Fibroblast of lung (primary cell): ENCODE measurements at places on chromosomes 4 and X. TPM values are rescaled to one million over a fixed set of nuclear protein-coding genes. Genes with fewer than 3 reads are reported as not detected.

DNA sequence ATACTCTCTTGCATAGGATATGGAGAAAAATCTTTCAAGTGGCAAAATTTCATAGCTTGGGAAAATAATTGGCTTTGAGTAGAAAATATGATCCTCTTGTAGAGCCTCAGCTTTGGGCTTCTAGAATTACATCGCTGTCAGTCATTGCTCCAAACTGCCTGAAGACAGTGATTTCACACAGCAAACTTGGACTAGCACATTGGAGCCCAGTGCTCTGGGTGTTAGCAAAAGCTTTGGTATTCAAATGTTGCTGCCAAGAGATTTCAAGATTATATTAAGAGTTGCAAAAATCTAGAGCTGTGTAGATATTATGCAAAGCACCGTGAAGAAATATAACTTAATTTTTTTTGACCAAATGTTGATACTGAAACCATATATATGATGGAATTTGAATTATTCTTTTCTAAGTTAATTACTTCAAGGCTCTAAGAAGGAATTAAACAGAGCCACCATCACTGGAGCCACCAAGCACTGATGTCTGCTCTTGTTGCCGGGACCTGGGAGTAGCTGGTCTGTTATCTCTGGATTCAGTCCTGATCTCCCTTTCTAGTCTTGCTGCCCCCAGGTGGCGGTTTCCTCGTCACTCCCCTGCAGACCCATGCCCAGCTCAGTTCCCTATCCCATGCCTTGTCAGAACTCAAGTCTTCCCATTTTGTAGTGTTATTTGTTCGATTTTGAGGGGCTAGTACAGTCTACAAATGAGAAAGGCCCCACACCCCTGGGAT, 260.7 kb upstream of the SFRP2 start:
- H3K36me3 ChIP-seq, result no peaks in the 10 kb centered on the region
- H3K4me3 ChIP-seq, result no peak overlapping the region
- H3K4me1 ChIP-seq, result no peaks in the 10 kb centered on the region

Gene MAP7D2
- 0.20 and 0.26 TPM in 2 replicates for polyA plus RNA-seq

Gene BEX2
- polyA plus RNA-seq, result 0.32 TPM in 2 replicates

Gene BEX1
- polyA plus RNA-seq, result 0.17 and 44.5 TPM in 2 replicates

GRCh38 chr4:186658657-186659056, 65.0 kb downstream of the FAT1 start:
- no peaks in the 10 kb centered on the region for H3K36me3 ChIP-seq
- H3K4me3 ChIP-seq, result no peak overlapping the region
- no peak for DNase-seq
- no peaks in the 10 kb centered on the region for H3K4me1 ChIP-seq

GRCh38 chrX:13007519-13008188, 32.7 kb downstream of the TMSB4X start:
- no peaks in the 10 kb centered on the region for H3K27me3 ChIP-seq
- no peak overlapping the region for H3K4me3 ChIP-seq
- H3K27ac ChIP-seq, result no peak overlapping the region
- H3K36me3 ChIP-seq, result no peaks in the 10 kb centered on the region

- no peaks in the 10 kb centered on the region for H3K36me3 ChIP-seq
- no peak overlapping the region for H3K27ac ChIP-seq
- DNase-seq, result peak; percentile 19
- H3K4me1 ChIP-seq, result peaks cover 3% of the 10 kb centered on the region
- H3K4me3 ChIP-seq, result no peak overlapping the region
- H3K27me3 ChIP-seq, result peaks cover 3% of the 10 kb centered on the region
Measured at GRCh38 chrX:45196701-45197100, 4.0 kb downstream of the DIPK2B start.

DNA sequence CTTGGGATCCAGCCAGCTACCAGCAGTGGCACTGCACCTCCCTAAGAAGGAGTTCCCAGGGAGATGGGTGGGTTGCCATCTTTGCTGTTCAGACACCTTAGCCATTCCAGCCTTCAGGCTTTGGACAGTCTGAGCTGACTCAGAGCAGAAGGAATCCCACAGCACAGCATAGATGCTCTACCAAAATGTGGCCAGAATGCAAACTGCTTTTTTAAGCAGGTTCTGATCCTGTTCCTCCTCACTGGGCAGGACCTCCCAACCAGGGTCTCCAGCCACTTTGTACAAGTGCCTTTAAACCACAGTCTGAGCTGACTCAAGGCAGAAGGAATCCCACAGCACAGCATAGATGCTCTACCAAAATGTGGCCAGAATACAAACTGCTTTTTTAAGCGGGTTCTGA, 209.0 kb downstream of the NPNT start:
- H3K27ac ChIP-seq, result no peak overlapping the region
- DNase-seq, result no peak
- H3K4me3 ChIP-seq, result no peak overlapping the region
- H3K27me3 ChIP-seq, result no peaks in the 10 kb centered on the region

Gene FRAS1
- polyA plus RNA-seq, result 0.30 and 0.76 TPM in 2 replicates

Gene INTU
- 2.4 and 5.6 TPM in 2 replicates for polyA plus RNA-seq

DNA sequence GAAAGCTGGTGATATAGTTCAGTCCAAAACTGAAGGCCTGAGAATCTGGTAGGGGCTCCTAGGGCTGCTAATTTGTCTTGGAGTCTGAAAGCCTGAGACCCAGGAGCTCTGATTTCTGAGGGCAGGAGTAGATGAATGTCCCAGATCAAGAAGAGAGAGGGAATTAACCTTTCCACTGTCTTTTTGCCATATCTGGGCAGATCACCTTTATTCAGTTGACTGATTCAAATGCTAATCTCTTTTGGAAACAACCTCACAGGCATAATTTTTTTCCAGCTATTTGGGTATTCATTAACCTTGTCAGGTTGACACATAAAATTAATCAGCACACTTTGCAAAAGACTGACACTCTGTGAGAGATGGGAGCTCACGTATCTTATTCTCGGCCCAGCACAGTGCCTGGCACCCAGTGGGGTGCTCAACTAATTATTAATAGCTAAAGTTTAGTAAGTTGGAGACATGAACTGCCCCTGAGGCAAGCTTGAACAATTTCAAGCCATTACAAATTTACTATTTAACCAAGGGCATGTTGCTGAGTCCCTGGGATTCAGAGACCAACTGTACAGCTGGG, 114.3 kb downstream of the CPEB2 start:
- H3K27ac ChIP-seq, result no peak overlapping the region
- DNase-seq, result no peak
- H3K36me3 ChIP-seq, result no peaks in the 10 kb centered on the region

DNA sequence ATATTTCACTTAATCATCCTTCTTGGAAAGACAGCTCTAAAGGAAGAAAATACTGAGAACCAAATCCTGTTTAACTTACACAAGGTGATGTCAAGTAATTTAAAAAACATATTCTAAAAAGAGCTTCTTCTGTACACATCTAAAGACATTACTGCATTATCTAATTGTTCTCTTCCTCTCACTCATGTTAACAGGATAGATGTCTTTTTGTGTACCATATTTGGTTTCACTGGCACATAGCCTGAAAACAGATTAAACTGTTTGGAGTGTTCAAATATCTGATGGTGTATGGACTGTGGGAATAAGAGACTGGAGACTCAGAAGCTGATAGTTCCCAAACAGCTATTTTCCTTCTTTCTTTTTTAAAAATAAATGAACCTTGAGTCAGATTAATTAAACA, 213.3 kb upstream of the MAB21L2 start:
- no peaks in the 10 kb centered on the region for H3K36me3 ChIP-seq
- H3K27me3 ChIP-seq, result no peaks in the 10 kb centered on the region
- DNase-seq, result peak; percentile 17
- no peaks in the 10 kb centered on the region for H3K4me1 ChIP-seq
- H3K27ac ChIP-seq, result no peak overlapping the region

Gene UBL4A
- polyA plus RNA-seq, result 17.9 and 21.7 TPM in 2 replicates

GRCh38 chr4:104490096-104490769, 4.5 kb downstream of the CXXC4 start:
- no peaks in the 10 kb centered on the region for H3K27me3 ChIP-seq
- no peaks in the 10 kb centered on the region for H3K36me3 ChIP-seq
- peak; percentile 1 for DNase-seq
- no peaks in the 10 kb centered on the region for H3K4me1 ChIP-seq
- no peak overlapping the region for H3K27ac ChIP-seq

- no peak overlapping the region for H3K27ac ChIP-seq
- H3K36me3 ChIP-seq, result no peaks in the 10 kb centered on the region
- no peak for DNase-seq
- H3K4me1 ChIP-seq, result no peaks in the 10 kb centered on the region
- H3K27me3 ChIP-seq, result no peaks in the 10 kb centered on the region
Measured at GRCh38 chrX:78950009-78950835, 5.0 kb downstream of the P2RY10 start.

- H3K4me3 ChIP-seq, result no peak overlapping the region
- no peaks in the 10 kb centered on the region for H3K36me3 ChIP-seq
- no peaks in the 10 kb centered on the region for H3K27me3 ChIP-seq
- no peak overlapping the region for H3K27ac ChIP-seq
Measured at GRCh38 chr4:20050768-20051167, 200.9 kb upstream of the SLIT2 start.

DNA sequence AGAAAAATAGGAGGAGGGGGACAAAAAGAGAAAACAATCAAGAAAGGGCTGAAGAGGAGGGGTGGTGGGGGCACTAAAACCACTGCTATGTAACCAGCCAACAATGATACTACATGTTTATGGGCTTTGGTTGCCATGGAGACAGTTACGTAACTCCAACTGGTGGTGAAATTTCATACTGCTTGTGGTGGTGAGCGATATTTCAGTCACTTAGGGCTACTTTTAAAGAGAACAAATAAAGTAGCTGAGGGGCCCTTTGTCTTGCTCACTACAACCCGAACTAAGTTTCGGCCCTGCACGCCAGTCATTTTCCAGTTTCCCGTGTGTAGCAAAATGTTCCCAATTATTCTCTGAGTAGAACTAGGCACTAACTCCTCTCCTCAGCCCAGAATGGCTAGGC, 275.2 kb upstream of the EDA2R start:
- no peak overlapping the region for H3K27ac ChIP-seq
- H3K4me3 ChIP-seq, result no peak overlapping the region
- DNase-seq, result no peak

Gene CENPVL3
- polyA plus RNA-seq, result not detected in 2 replicates

Gene CYBB
- polyA plus RNA-seq, result not detected in 2 replicates

- no peak for DNase-seq
- no peaks in the 10 kb centered on the region for H3K36me3 ChIP-seq
- no peaks in the 10 kb centered on the region for H3K4me1 ChIP-seq
- H3K27me3 ChIP-seq, result no peaks in the 10 kb centered on the region
- H3K27ac ChIP-seq, result no peak overlapping the region
Measured at GRCh38 chr4:186416451-186417060, 138.8 kb downstream of the MTNR1A start.

GRCh38 chrX:150692296-150692695, 900 bp upstream of the MTMR1 start:
- H3K4me3 ChIP-seq, result no peak overlapping the region
- no peaks in the 10 kb centered on the region for H3K27me3 ChIP-seq
- H3K4me1 ChIP-seq, result peaks cover 10% of the 10 kb centered on the region
- H3K36me3 ChIP-seq, result no peaks in the 10 kb centered on the region
- no peak for DNase-seq
- H3K27ac ChIP-seq, result peak overlapping the region; percentile 69

Gene GAGE12F
- not detected in 2 replicates for polyA plus RNA-seq

DNA sequence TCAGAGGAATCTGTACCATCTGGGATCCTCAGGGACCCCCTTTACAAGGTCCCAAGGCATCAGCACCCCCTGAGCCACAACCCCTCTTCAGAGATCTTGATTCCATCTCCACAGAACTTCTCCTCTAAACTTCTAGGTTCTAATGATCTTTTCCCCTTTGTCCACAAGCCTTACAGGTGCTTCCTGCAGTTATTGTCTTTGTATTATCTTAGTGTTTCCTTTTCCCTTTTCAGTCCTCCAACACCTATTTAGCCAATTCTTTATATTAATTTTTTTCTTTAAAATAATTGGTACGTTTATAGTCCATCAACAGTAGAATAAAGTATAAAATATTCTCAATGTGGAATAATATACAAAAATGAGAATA, 35.2 kb upstream of the FAM241A start:
- no peaks in the 10 kb centered on the region for H3K27me3 ChIP-seq
- no peak overlapping the region for H3K4me3 ChIP-seq
- no peak overlapping the region for H3K27ac ChIP-seq
- H3K36me3 ChIP-seq, result no peaks in the 10 kb centered on the region
- DNase-seq, result no peak

Gene CDX4
- polyA plus RNA-seq, result not detected in 2 replicates

DNA sequence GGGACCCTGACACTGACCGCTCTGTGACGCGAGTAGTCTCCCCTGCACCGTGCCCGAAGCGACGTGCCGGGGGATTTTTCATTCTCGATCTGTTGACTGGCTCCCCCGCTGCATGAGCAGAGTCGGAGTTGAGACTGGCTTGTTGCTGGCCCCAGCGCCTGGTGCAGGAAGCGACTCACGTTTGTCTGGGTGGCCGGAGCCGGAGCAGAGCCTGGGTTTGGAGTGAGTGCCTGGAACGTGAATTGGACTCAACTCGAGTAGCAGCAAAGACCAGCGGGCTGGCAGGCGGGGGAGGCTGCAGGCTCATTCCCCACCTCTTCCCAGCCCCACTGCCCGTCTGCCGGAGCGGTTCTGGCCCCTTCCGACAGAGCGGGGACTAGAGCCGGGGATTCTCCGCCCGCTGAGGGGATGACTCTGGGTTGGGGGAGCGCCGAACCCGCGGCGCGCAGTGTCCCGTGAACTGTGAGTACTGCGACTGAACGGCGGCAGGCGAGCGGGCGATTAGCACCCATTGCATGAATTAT, 554 bp downstream of the PCDH7 start:
- H3K27ac ChIP-seq, result peak overlapping the region; percentile 43
- H3K36me3 ChIP-seq, result no peaks in the 10 kb centered on the region

Gene IRS4
- 0.02 TPM in 1 of 2 replicates, not detected in the other for polyA plus RNA-seq

- no peak overlapping the region for H3K27ac ChIP-seq
- no peaks in the 10 kb centered on the region for H3K36me3 ChIP-seq
- H3K27me3 ChIP-seq, result no peaks in the 10 kb centered on the region
- no peaks in the 10 kb centered on the region for H3K4me1 ChIP-seq
Measured at GRCh38 chrX:104281564-104281963, 26.8 kb upstream of the ESX1 start.

GRCh38 chr4:3713817-3714641, 52.2 kb upstream of the ADRA2C start:
- DNase-seq, result no peak
- H3K4me1 ChIP-seq, result no peaks in the 10 kb centered on the region
- H3K27me3 ChIP-seq, result no peaks in the 10 kb centered on the region
- H3K36me3 ChIP-seq, result no peaks in the 10 kb centered on the region
- no peak overlapping the region for H3K27ac ChIP-seq
- no peak overlapping the region for H3K4me3 ChIP-seq

Gene MED12
- 6.4 and 7.2 TPM in 2 replicates for polyA plus RNA-seq

Gene F8A1
- 3.0 and 5.4 TPM in 2 replicates for polyA plus RNA-seq

DNA sequence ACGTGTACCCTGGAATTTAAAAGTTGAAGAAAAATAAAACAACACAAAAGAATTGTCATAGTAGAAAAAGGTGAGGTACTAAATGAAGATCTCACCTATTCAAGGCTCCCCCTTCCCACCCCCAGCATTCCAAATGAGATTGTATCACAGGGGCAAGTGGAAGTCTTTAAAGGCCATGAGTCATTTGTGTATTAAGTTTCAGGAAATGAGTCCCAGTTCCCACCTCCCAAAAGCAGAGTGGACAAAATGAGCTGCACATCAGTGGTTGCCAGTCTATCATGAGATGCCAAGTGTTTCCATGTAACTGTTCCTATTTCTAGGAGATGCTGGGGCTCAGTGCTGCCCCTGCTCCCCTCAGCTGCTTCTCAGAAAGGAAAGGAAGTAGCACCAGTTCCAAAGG, 20.1 kb downstream of the ARHGEF9 start:
- H3K27ac ChIP-seq, result no peak overlapping the region
- peak; percentile 21 for DNase-seq
- no peaks in the 10 kb centered on the region for H3K27me3 ChIP-seq
- no peaks in the 10 kb centered on the region for H3K4me1 ChIP-seq

GRCh38 chr4:170391066-170391740, 301.4 kb upstream of the AADAT start:
- no peak overlapping the region for H3K27ac ChIP-seq
- DNase-seq, result peak; percentile 78
- H3K36me3 ChIP-seq, result no peaks in the 10 kb centered on the region
- no peak overlapping the region for H3K4me3 ChIP-seq
- no peaks in the 10 kb centered on the region for H3K4me1 ChIP-seq
